ENCODE measurements at places on chromosomes 3 and 15. TPM values are rescaled to one million over a fixed set of nuclear protein-coding genes. Genes with fewer than 3 reads are reported as not detected.
A peak's percentile ranks its signal among the peaks of the same experiment; 100 is the strongest.

The DNAJB8 gene
- total RNA-seq: not detected

The DPP8 gene
- total RNA-seq: 28.4 TPM

The ALS2CL gene
- total RNA-seq: 212 TPM

The TMOD3 gene
- total RNA-seq: 36.8 TPM

The PLSCR5 gene
- total RNA-seq: not detected

The RTP3 gene
- not detected for total RNA-seq

DNA sequence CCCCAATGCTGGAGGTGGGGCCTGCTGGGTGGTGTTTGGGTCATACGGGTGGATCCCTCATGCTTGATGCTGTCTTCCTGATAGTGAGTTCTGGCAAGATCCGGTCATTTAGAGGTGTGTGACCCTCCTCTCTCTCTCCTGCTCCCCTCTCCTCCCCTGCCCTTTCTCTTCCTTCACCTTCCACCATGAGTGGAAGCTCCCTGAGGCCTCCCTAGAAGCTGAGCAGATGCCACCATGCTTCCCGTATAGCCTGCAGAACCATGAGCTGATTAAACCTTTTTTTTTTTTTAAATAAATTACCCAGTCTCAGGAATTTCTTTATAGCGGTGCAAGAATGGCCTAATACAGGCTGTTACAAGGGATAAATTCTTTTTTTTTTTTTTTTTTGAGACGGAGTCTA, 36.3 kb upstream of the IQSEC1 start:
- H3K4me3 ChIP-seq: no peak overlapping the region
- H3K27me3 ChIP-seq: peaks cover 30% of the 10 kb centered on the region
- no peak overlapping the region for H3K27ac ChIP-seq
- no peak for DNase-seq

DNA sequence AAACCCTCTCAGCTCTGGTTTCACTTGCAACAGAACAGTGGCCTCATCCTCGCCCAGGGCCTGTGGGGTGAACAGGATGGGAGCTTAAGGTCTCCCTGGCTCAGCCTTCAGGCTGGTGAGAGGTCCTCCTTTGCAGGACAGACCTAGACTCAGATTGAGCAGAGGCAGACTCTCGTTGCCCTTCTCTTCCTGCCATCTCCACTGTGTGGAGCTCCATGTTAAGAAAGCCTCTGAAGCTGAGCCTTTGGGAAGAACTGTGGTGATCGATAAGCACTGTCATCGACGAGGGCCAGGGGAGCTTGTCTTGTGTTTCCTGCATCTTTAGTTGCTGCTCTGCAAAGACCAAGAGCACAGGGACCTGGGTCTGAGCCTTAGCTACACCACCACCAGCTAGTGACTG, 37.8 kb upstream of the GRIP2 start:
- H3K36me3 ChIP-seq: no peaks in the 10 kb centered on the region
- peaks cover 38% of the 10 kb centered on the region for H3K27me3 ChIP-seq
- H3K27ac ChIP-seq: no peak overlapping the region
- no peak for DNase-seq
- no peak overlapping the region for H3K4me3 ChIP-seq

GRCh38 chr15:52348056-52348745, 52.6 kb upstream of the MYO5C start:
- H3K4me3 ChIP-seq: no peak overlapping the region
- peaks cover 2% of the 10 kb centered on the region for H3K4me1 ChIP-seq
- H3K27ac ChIP-seq: no peak overlapping the region
- H3K36me3 ChIP-seq: peaks cover 63% of the 10 kb centered on the region

- DNase-seq: no peak
- H3K27ac ChIP-seq: no peak overlapping the region
- H3K4me3 ChIP-seq: no peak overlapping the region
- H3K36me3 ChIP-seq: peaks cover 3% of the 10 kb centered on the region
- H3K27me3 ChIP-seq: no peaks in the 10 kb centered on the region
- H3K4me1 ChIP-seq: peaks cover 24% of the 10 kb centered on the region
Measured at GRCh38 chr3:141237701-141238521, 6.3 kb downstream of the PXYLP1 start.

DNA sequence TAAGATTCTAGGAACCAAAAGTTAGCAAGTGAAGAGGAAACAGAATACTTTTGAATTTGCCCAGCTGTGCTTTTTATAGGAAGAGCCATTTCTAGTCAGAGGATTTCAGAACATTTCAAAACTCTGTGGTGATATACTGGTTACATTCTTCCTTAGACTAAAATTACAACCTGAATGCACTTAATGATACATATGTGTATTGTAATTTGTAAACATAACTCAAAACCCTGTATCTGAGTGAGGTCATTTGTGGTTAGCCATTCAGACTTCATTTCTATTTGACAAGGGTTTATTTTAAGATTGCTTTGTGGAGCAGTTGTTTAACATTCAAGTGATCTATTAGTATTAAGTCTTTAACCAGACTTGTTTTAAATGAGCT, 59.4 kb upstream of the TRIM71 start:
- H3K36me3 ChIP-seq: peaks cover 17% of the 10 kb centered on the region
- no peak overlapping the region for H3K27ac ChIP-seq
- no peaks in the 10 kb centered on the region for H3K27me3 ChIP-seq
- no peak overlapping the region for H3K4me3 ChIP-seq

GRCh38 chr15:75508840-75509532, 57.5 kb upstream of the SIN3A start:
- H3K27me3 ChIP-seq: no peaks in the 10 kb centered on the region
- H3K4me3 ChIP-seq: no peak overlapping the region
- no peak for DNase-seq
- no peaks in the 10 kb centered on the region for H3K4me1 ChIP-seq
- no peak overlapping the region for H3K27ac ChIP-seq

- no peaks in the 10 kb centered on the region for H3K36me3 ChIP-seq
- peaks cover 29% of the 10 kb centered on the region for H3K4me1 ChIP-seq
- H3K27ac ChIP-seq: peak overlapping the region; percentile 2
- no peaks in the 10 kb centered on the region for H3K27me3 ChIP-seq
Measured at GRCh38 chr3:158725348-158726011, 6.8 kb downstream of the RARRES1 start.

- H3K27ac ChIP-seq: no peak overlapping the region
- H3K4me1 ChIP-seq: no peaks in the 10 kb centered on the region
- no peak for DNase-seq
- H3K27me3 ChIP-seq: no peaks in the 10 kb centered on the region
- no peak overlapping the region for H3K4me3 ChIP-seq
Measured at GRCh38 chr15:45943240-45943639, 308.4 kb downstream of the SQOR start.

DNA sequence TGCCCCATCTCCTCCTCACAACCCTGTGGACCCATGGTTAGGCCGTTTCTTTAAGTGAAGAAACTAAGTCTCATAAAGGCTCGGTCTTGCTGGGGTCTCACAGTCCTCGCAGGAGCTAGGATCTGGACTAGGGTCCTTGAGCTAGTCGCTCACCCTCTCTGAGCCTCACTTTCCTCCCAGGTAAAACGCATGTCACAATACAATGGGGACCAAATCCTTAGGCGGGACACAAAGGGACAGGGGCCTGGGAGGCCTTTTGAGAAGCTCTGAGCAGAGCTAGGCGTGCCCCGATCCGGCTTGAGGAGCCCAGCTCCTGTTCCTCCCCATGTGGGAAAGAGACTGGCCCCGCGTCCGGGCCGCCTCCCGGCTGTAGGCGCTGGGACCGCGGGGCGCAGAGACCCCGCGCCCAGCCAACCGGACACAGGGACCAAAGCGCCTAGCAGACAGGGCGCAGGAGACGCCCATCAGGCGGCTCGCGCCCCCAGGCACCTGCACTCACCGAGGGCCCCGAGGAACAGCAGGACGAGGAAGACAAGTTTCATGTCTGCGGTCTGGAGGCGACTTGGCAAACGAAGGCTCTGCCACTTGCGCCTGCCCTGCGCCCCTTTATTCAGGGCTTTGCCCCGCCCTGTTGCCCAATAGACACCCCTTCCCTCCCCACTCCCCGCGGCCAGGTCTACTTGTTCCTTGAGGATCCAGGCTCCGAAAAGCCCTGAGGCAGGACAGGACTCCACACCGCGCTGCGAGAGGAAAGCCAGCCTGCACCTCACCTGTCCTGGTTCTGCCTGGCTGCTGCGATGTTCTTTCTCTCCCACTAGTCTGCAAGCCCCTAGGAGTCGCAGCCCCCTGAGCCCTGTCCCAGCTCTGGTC, at the start of gene LTF:
LTF (minus strand) TSS at position 580 of the 870 bp plus-strand sequence; CDS start at position 542, 38 bp downstream.
- peaks cover 31% of the 10 kb centered on the region for H3K27me3 ChIP-seq
- H3K4me3 ChIP-seq: no peak within 1 kb of the TSS
- no peak for DNase-seq
- H3K4me1 ChIP-seq: peaks cover 6% of the 10 kb centered on the region
- no peaks in the 10 kb centered on the region for H3K36me3 ChIP-seq
- H3K27ac ChIP-seq: no peak within 1 kb of the TSS

DNA sequence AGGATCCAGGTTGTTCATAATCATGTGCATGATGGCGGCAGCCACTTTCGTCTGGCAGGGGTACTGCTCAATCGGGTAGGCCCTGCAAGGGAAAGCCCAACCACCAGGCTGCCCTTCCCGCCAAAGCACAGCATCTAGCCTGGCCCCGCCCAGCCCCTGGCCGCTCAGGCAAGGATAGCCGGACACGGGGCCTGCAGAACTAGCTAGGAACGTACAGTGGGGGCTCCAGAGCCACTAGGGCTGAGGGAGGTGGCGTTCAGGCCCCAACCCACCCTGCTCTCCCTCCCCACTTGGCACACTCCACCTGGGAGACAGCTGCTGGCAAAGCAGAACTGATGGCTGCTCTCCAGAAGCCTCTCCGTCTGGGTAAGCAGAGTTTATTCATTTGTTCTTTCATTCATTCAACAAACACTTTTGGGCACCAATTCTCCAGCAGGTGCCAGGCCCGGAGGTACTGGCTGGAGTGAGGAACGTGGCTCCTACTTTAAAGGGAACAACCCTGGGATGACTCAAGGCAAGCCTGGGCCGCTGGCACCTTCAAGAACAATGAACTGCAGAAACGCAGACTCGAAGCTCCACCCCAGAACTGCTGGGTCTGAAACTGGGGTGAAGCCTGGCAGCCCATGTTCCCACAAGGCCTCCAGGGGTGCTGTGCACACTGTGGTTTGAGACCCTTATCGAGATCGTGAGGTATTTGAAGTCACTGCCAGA, 7.8 kb downstream of the UROC1 start:
- H3K4me3 ChIP-seq: no peak overlapping the region
- H3K27me3 ChIP-seq: peaks cover 9% of the 10 kb centered on the region
- H3K36me3 ChIP-seq: no peaks in the 10 kb centered on the region
- no peak overlapping the region for H3K27ac ChIP-seq
- DNase-seq: peak; percentile 51

DNA sequence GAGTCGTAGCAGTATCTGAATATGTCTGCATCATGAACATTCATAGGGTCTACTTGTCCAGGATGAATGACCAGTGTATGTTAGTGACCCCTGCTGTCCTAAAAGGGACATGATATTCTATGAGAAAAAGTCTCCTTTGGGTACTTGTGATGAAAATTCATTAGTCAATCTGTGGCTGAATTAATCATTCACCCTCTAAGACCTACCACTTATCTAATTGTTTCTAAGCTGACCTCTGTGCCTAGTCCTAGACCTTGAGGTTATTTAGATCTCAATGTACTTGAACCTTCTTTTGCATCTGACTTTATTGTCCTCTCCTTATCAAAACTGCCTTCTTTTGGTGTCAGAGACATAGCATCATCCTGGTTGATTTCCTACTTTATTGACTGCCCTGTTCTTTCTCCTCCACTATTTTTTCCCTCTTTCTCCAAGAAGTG, 799.3 kb downstream of the DIPK2A start:
- H3K4me3 ChIP-seq: no peak overlapping the region
- H3K27me3 ChIP-seq: no peaks in the 10 kb centered on the region
- H3K27ac ChIP-seq: no peak overlapping the region
- peaks cover 18% of the 10 kb centered on the region for H3K4me1 ChIP-seq

- no peaks in the 10 kb centered on the region for H3K27me3 ChIP-seq
- H3K4me3 ChIP-seq: no peak overlapping the region
- no peaks in the 10 kb centered on the region for H3K4me1 ChIP-seq
- H3K27ac ChIP-seq: no peak overlapping the region
- H3K36me3 ChIP-seq: no peaks in the 10 kb centered on the region
- no peak for DNase-seq
Measured at GRCh38 chr3:142285083-142285517, 59.7 kb upstream of the GK5 start.

- no peaks in the 10 kb centered on the region for H3K36me3 ChIP-seq
- H3K27ac ChIP-seq: no peak overlapping the region
- peaks cover 26% of the 10 kb centered on the region for H3K4me1 ChIP-seq
- H3K27me3 ChIP-seq: no peaks in the 10 kb centered on the region
- DNase-seq: no peak
Measured at GRCh38 chr15:70254311-70254869, 156.7 kb upstream of the TLE3 start.

- no peaks in the 10 kb centered on the region for H3K36me3 ChIP-seq
- no peak overlapping the region for H3K4me3 ChIP-seq
- H3K27ac ChIP-seq: no peak overlapping the region
- no peak for DNase-seq
- peaks cover 45% of the 10 kb centered on the region for H3K4me1 ChIP-seq
- H3K27me3 ChIP-seq: peaks cover 5% of the 10 kb centered on the region
Measured at GRCh38 chr3:193869221-193870201, 266.4 kb upstream of the HES1 start.

DNA sequence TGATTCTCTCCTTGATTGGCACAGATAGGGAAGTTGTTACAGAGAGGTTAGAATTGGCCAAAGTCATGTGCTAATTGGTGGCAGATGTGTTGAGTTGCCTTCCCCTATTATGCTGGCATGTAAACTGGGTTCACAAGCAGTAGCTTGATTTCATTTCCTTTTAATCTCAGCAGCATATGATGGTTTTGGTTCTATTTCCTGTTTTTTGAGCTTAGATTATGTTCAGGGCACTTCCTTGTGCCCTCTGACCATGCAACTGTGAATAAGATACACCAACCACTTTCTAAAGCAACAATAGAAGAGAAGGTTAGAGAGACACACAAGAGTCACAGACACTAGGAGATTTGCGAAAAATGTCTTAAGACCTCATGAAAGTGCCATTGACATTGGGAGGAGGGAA, 16.5 kb downstream of the HPS3 start:
- no peak overlapping the region for H3K27ac ChIP-seq
- no peak for DNase-seq
- no peaks in the 10 kb centered on the region for H3K4me1 ChIP-seq
- H3K27me3 ChIP-seq: no peaks in the 10 kb centered on the region
- no peak overlapping the region for H3K4me3 ChIP-seq
- H3K36me3 ChIP-seq: peaks cover 20% of the 10 kb centered on the region

DNA sequence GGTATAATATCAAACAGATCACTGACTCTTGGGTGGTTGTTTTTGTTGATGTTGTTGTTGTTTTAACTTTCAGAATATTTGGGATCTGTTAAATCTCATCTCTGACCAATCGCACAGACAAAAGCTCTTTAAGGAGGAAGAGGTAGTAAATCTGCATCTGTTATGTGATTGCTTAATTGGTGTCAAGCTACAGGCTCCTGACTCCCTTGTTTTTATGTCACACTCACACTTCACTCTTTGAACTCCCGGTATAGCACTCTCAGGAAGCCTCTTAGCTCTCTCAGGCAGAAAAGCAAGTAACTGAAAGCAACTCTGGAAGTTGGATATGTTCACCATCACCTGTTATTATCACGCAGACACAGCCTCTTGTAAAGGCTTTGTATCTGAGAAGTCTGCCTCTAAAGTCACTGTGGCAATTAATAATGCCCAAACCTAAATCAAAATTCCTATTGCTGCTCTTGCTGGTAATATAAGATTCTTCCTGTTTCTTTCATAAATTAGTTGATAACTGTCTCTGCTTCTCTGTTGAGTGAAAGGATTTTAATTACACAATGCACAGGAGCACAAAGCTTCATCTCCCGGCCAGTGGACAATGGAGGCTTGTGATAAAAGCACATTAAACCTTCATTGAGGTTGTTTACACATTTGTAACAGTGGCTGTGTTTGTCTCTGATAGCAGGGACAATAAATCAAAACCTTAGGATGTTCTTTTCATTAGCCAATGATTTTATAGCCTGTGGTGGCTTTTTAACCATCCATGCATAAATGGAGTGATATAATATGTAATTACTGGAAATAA, 576.7 kb downstream of the MFSD1 start:
- no peaks in the 10 kb centered on the region for H3K27me3 ChIP-seq
- no peak for DNase-seq
- no peaks in the 10 kb centered on the region for H3K36me3 ChIP-seq
- no peak overlapping the region for H3K4me3 ChIP-seq

All from suprapubic skin (tissue), 4 donors.